ENCODE measurements at places on chromosomes 2 and 18.

DNA sequence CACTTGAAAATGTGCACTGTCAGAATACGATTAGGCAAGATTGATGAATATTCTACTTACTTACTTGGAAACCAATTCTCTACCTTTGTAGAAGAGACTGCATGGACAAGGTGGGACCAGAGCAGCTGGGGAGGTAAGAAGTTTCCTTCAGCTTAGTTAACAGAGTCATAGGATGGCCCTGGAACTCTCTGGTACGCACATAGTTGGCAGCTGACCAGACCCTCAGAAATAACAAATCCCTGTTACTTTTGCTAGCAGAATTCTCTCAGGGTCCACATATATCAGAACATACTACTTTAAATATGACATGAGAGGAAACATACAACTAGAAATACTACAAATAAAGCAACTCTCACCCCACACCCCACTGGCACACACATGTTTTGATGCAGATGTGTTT lies 24.8 kb upstream of the STAT1 start:
- DNase-seq: no peak

GRCh38 chr2:238225911-238226697 lies 13.7 kb downstream of the HES6 start:
- no peak for DNase-seq

DNA sequence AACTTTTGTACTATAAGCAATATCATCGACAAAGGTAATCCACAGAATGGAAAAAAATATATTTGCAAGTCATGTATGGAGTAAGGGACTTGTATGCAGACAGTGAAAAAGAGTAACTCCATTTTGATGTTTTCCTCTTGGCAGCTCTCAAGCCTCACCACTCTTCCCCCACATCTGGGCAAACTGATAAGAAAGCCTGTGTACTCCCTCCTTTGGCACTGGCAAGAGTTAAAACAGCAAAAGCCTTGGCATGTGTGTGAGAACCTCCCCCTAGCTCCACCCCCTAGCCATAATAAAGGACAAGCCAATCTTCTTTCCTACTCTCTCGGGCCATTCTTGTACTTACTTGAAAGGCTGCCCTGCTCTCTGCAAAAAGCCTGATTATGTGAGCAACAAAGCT lies 335.2 kb downstream of the LRATD1 start:
- DNase-seq: no peak

DNA sequence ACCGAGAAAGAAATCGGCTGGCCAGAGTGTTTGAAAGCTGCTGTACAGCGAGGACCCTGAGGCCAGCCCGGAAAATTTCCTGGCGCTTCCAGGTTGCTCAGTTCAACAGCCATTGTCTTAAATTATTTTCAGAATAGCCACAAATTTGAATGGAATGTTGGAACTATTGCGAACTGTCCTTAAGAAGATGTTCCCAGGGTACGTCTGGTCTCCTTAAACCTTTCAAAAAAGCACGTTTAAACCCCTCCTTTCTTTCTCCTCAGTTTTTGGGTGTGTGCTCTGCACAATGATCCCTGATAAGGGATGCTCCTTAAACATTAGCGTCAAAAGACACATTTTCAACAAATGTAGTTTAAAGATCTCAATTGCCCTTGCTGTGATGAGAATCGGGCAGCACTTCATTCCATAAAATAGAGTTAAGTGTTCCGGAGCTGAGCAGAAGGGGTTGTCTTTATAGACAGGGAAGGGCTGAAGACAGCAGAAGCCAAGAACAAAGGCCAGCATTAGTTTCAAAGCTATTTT lies 14.5 kb upstream of the LPIN2 start:
- no peak for DNase-seq

DNA sequence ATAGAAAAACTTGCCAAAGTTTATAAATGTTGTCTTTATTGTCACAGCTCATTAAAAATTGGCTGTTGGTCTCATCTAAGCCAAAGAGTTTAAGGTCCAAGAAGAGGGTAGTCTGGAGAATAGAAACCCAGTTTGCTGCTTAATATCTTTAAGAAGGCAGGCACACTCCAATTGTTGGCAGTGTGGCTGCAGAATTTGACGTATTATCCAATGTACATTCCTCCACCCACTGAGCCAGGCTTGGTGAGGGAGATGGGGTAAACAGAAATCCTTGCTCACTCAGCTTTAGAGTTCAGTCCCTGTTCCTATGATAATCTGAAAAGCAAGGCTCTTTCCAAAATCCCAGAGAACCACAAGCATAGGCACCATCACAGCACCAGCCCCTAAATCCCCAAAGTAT lies 10.7 kb upstream of the ADD2 start:
- no peak for DNase-seq

DNA sequence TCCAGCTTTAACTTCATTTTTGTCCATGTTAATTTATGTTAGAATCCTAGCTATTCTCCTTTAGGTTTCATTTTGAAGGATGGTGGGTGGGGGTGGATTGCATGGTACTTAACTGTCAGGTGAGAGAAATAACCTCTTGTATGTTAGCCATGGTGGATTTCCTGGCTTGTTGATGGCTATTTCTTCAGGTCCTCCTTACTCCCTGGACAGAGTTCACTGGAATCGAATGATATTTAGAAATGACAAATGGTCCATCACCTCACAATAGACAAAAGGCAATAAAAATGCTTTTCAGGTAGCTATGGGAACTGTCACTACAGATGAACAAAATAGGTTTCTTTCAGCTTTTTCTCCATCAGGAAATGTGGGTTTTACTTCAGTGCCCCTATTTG lies 91.7 kb downstream of the EML6 start:
- DNase-seq: no peak

GRCh38 chr2:220779931-220780330 lies 792.2 kb downstream of the EPHA4 start:
- no peak for DNase-seq

DNA sequence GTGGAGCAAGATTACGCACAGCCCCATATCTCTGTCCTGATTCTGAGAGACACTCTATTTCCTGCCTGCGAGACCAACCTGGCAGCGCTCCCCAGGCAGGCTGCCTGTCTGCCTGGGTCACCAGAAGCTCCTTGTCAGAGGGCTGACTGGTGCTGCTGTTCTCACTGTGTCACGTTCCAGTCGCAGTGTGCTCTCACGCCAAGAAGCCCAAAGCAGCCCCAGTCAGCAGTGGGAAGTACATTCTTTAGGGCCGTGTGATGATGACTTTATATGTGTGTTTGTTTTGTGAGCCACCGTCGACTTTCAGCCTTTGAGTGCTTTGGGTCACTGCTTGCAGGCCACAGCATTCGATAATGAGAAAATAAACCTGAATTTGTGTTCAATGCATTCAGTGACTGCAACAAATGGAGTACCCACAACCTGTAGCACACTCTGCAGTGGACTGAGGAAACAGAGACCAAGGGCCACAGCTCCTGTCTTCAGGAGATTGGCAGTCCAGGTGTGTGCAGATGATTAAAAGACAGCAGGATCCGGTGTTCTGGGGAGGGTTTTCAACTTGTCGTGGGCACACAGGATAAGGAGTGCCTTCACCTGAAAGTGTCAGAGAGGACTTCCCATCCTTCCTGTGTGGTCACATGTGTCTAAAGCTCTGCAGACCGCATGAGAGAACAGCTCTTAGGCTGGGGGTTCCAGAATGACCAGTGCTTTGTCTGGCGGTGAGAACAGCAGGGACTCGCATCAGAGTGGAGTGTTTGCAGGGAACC lies 4.8 kb downstream of the TNFRSF11A start:
- DNase-seq: peak; percentile 52

DNA sequence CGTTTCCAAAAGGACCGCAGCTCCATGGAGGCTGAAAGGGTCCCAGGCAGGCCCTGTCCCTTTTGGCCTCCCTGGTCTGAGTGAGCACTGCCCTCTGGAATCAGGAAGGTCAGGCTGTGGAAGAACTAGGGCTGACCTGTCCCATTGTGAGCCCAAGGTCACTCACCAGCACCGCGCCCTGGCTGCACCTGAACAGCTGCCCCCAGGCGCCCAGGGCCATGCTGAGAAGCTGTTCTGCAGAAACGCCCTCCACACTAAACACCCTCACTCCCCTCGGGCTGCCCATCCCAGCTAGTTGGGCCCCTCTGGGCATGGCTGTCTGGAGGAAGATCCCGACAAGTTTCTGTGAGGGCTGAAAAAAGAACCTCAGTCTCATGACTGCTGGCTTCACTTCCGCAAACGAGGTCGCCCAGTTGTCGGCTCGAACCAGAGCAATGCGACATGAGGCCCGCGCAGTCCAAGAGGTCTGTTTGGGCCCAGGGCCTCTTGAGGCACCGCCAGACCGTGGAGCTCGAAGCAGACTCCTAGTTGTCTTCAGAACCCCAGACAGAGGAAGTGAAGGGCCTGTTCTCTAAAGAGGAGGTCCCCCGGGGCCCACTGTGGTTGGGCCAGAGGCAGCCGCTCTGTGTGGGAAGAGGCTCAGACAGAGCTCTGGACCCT lies 64.4 kb downstream of the INPP5D start:
- DNase-seq: no peak

DNA sequence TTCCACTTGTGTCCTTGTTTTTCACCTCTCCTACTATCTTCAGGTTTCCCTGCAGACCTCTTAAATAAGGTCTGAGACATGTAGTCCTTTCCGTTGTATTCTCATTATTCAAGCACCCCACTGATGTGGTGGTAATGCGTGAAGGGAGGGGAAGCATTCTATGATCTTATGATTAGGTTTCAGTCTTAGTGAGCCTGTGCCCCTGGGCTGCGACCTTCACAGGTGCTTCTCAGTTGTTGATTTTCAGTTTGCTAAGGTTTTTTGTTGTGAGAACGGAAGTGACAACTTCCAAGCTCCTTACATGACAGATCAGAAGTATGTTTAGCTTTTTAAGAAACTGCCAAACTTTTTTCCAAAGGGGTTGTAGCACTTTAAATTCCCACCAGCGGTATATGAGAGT lies 41.3 kb downstream of the VPS54 start:
- peak; percentile 66 for DNase-seq

Data from activated naive CD4-positive, alpha-beta T cell treated with anti-CD3 and anti-CD28 coated beads for 36 hours (primary cell).